ENCODE measurements at places on chromosomes 6 and 20.

DNA sequence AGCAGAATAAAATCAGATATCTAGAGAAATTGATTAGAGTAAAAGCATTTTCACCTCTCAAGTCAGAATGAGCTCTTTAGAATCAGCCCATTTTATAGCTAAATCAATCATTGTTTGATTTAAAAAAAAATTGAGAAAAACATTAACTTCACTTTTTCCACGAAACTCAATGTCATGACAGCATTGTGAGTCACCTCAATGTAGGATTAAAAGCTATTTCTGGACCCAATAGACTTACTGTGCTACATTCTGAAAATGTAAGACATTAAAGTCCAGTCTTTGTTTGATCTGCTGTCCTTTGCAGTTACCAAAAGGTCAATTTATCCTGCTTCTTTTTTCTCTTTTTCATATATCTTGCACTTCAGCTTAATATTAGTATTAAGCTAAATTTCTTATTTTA is 519.4 kb upstream of the ZNF337 start:
- no peak overlapping the region for H3K27ac ChIP-seq
- no peak for DNase-seq
- H3K4me1 ChIP-seq, result no peaks in the 10 kb centered on the region
- no peaks in the 10 kb centered on the region for H3K36me3 ChIP-seq

GRCh38 chr20:8464368-8464767 is 332.3 kb downstream of the PLCB1 start:
- H3K27me3 ChIP-seq, result no peaks in the 10 kb centered on the region
- H3K36me3 ChIP-seq, result no peaks in the 10 kb centered on the region
- no peaks in the 10 kb centered on the region for H3K4me1 ChIP-seq
- H3K4me3 ChIP-seq, result no peak overlapping the region
- DNase-seq, result no peak
- H3K27ac ChIP-seq, result no peak overlapping the region

DNA sequence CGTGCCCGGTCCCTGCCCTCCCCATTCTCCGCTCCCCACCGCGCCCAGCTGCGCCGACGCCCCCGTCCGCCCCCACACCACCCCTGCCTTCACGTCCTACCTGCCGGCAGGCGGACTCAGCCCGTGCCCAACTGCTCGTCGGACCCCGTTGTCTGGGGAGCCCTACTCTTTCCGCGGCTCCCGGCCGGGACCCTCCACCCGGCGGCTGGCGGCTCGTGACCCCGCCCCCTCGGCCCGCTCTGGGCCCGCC is at the start of gene SERAC1:
Gene SERAC1 (minus strand): TSS at position 223 of the 250 bp plus-strand sequence. CDS start 9,899 bp downstream, outside the sequence.
- peaks cover 43% of the 10 kb centered on the region for H3K4me1 ChIP-seq
- H3K36me3 ChIP-seq, result no peaks in the 10 kb centered on the region
- peak within 1 kb of the TSS; percentile 91 for H3K4me3 ChIP-seq

DNA sequence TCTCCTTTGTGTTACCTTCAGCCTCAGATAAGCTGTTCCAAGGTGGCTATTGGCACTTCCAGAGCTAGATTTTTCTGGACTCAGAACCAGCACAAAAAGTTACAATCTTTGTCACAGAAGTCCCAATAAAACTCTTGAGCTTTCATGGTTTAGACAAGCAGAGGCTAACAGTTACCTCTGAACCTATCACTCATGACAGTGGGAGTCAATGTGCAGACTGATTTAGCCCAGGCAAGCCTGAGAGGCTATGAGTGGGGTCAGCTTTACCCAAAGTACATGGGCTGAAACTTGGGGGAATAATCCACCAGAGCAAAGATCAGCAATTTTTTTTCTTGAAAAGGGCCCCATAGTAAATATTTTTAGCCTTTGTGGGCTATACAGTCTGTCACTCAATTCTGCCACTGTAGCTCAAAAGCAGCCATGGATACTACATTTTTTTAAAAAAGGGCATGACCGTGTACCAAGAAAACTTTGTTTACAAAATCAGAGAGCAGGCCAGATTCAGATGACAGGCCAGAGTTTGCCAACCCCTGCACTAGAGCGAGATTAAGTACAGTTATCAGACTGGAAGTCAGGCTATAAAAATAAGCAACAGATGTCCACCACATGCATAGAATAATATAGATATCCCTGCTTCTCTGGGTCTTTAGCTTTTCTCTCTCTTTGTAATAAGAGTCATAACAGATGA is 20.0 kb downstream of the CCN2 start:
- no peaks in the 10 kb centered on the region for H3K4me1 ChIP-seq
- H3K4me3 ChIP-seq, result no peak overlapping the region
- no peak for DNase-seq

DNA sequence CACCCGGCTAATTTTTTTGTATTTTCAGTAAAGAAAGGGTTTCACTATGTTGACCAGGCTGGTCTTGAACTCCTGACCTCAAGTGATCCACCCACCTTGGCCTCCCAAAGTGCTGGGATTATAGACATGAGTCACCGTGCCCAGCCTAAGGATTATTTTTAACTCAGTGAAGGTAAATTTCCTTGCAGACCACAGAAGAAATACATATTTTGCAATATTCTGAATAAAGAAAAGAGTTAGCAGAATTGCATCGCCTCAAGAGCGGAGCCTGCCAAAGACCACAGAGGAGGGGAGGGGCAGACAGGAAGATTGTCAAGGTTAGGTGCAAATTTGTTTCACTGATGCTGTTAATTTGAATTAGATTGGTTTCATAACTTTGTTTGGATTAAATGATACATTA is 47.4 kb downstream of the SOD2 start:
- no peaks in the 10 kb centered on the region for H3K27me3 ChIP-seq
- H3K36me3 ChIP-seq, result no peaks in the 10 kb centered on the region
- H3K4me3 ChIP-seq, result no peak overlapping the region
- H3K27ac ChIP-seq, result no peak overlapping the region

DNA sequence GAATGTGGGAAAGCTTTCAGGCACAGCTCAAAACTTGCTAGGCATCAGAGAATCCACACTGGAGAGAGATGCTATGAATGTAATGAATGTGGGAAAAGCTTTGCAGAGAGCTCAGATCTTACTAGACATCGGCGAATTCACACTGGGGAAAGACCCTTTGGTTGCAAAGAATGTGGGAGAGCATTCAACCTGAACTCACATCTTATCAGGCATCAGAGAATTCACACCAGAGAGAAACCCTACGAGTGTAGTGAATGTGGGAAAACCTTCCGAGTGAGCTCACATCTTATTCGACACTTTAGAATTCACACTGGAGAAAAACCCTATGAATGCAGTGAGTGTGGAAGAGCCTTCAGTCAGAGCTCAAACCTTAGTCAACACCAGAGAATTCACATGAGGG is 8.7 kb downstream of the ZNF165 start:
- no peaks in the 10 kb centered on the region for H3K36me3 ChIP-seq
- H3K27me3 ChIP-seq, result no peaks in the 10 kb centered on the region
- H3K27ac ChIP-seq, result no peak overlapping the region
- no peak overlapping the region for H3K4me3 ChIP-seq
- no peak for DNase-seq

GRCh38 chr6:156840606-156841005 is 63.4 kb downstream of the ARID1B start:
- no peaks in the 10 kb centered on the region for H3K27me3 ChIP-seq
- H3K4me1 ChIP-seq, result peaks cover 78% of the 10 kb centered on the region
- H3K4me3 ChIP-seq, result peak overlapping the region; percentile 49
- peak overlapping the region; percentile 59 for H3K27ac ChIP-seq

- H3K4me1 ChIP-seq, result no peaks in the 10 kb centered on the region
- DNase-seq, result no peak
- no peak overlapping the region for H3K27ac ChIP-seq
- H3K4me3 ChIP-seq, result no peak overlapping the region
- H3K27me3 ChIP-seq, result no peaks in the 10 kb centered on the region
- H3K36me3 ChIP-seq, result no peaks in the 10 kb centered on the region
These were observed 13.6 kb upstream of the SPO11 start for GRCh38 chr20:57315976-57316480.

- H3K4me3 ChIP-seq, result no peak overlapping the region
- DNase-seq, result no peak
- no peaks in the 10 kb centered on the region for H3K36me3 ChIP-seq
- H3K4me1 ChIP-seq, result no peaks in the 10 kb centered on the region
- no peaks in the 10 kb centered on the region for H3K27me3 ChIP-seq
These were observed 48.3 kb upstream of the EEF1A1 start for GRCh38 chr6:73569121-73569520.

GRCh38 chr6:81896525-81897503 is 144.3 kb upstream of the TENT5A start:
- no peak overlapping the region for H3K27ac ChIP-seq
- peaks cover 10% of the 10 kb centered on the region for H3K4me1 ChIP-seq
- no peak overlapping the region for H3K4me3 ChIP-seq
- DNase-seq, result no peak
- no peaks in the 10 kb centered on the region for H3K36me3 ChIP-seq

- H3K4me1 ChIP-seq, result peaks cover 16% of the 10 kb centered on the region
- H3K27me3 ChIP-seq, result no peaks in the 10 kb centered on the region
- H3K36me3 ChIP-seq, result no peaks in the 10 kb centered on the region
- DNase-seq, result no peak
- H3K4me3 ChIP-seq, result peak overlapping the region; percentile 95
These were observed 801 bp downstream of the FBXL4 start for GRCh38 chr6:98946879-98947410.

- H3K36me3 ChIP-seq, result no peaks in the 10 kb centered on the region
- no peak overlapping the region for H3K4me3 ChIP-seq
- no peak overlapping the region for H3K27ac ChIP-seq
- H3K4me1 ChIP-seq, result peaks cover 4% of the 10 kb centered on the region
These were observed 113.3 kb upstream of the EEF1E1 start for GRCh38 chr6:8215631-8216030.

DNA sequence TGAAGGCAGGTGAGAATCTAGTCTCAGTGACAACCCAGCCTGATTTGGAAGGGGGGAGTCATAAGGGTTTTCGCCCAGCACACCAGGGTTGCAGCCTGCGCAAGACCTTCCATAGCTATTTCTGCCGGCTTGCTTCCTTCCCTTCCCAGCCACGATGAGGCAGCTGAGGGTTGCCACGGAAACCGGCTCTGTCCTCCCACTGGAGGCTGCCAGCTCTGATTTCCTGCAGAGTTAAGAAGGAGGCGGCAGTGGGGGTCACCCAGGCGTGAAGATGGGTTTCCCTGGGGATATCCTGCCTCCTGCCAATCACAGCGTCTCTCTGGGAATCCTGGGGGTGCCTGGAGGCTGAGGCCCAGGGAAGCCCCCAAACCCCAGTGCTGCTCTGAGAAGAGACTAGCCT is 23.1 kb upstream of the KCNB1 start:
- H3K4me3 ChIP-seq, result no peak overlapping the region
- H3K27ac ChIP-seq, result no peak overlapping the region

GRCh38 chr6:36743032-36743431 is 45.4 kb downstream of the RAB44 start:
- no peak overlapping the region for H3K27ac ChIP-seq
- no peaks in the 10 kb centered on the region for H3K4me1 ChIP-seq
- H3K4me3 ChIP-seq, result no peak overlapping the region
- H3K27me3 ChIP-seq, result no peaks in the 10 kb centered on the region
- H3K36me3 ChIP-seq, result no peaks in the 10 kb centered on the region
- no peak for DNase-seq

DNA sequence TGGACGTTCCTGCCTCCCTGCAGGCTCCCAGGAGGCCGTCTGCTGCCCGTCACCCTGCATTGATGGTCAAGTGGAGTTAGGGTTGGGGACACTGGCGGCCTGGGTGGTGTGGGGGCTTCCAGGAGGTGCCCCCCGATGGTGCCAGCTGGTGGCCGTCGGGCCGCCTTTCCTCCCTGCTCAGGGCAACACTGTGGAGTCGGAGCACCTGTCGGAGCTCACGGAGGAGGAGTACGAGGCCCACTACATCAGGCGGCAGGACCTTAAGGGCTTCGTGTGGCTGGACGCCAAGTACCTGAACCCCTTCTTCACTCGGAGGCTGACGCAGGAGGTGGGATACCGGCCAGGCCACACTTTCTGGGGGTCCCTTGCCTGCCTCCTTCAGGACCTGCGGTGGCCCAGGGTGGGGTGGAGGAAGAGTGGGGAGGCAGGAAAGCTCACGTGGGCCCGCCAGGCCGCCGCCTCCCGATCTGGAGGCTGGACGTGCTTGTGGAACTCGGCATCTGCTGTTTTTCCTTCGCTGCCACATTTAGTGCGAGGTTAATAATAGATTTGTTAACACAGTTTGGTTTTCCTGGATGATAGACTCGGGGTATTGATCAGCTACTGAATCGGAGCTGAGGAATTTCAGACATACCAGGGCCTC is 28.6 kb downstream of the SPATA2 start:
- peak overlapping the region; percentile 93 for H3K27ac ChIP-seq
- H3K36me3 ChIP-seq, result peaks cover 17% of the 10 kb centered on the region
- no peak for DNase-seq
- no peaks in the 10 kb centered on the region for H3K27me3 ChIP-seq
- peak overlapping the region; percentile 13 for H3K4me3 ChIP-seq

DNA sequence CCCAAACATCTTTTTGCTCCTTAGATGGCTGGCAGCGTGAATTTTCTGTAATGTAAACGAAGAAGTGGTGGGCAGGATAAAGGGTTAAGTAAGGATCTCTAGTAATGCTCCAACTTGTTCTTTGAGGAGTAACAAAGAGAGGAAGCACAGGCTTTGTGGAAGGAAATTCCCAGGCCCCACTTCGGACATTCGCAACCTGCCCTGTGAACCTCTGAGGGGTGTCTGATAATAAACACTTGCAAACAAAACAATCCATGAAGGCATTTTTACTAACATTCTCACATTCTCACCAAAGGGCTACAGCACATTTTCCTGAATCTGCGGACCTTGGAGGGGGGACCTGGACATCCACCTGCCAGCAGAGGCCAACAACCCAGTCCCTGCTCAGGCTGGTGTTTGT is 25.8 kb upstream of the ADGRF5 start:
- no peak overlapping the region for H3K27ac ChIP-seq
- H3K27me3 ChIP-seq, result no peaks in the 10 kb centered on the region
- H3K4me3 ChIP-seq, result no peak overlapping the region
- H3K4me1 ChIP-seq, result peaks cover 5% of the 10 kb centered on the region

Measured in thoracic aorta (tissue), 2 donors.